ENCODE measurements at places on chromosomes 5 and 9.

DNA sequence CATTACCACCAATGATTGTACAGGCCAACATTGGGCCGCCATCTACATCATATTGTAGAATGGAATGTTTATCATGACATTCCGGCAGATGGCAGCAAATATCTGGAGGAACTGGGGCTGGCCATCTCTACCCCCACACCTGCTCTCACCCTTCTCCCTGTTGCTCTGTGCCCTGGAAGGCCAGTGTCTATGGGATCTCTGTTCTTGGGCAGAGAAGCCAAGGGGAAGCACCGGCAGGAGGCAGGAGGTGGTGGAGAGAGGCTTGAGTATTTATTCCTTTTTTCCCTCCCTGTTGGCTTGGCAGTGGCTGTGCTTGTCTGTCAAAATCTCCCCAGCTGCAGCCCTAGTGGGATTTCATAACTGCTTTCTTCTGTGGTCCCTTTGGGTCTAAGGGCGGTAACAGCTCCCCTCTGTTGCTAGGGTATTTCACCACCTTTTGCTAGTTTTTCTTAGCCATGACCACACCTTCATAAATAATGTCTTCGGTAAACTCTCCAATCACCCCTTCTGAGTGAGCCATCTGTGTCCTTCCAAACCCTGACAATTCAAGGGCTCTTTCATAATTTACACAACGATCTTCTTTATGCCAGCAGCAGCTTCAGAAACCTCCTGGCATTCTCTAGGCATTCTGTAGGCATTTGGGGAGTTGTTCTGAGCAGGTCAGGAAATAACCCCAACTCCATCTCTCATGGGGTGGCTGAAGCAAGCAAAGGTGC, 225.8 kb downstream of the MELK start:
- DNase-seq, result peak; percentile 81

DNA sequence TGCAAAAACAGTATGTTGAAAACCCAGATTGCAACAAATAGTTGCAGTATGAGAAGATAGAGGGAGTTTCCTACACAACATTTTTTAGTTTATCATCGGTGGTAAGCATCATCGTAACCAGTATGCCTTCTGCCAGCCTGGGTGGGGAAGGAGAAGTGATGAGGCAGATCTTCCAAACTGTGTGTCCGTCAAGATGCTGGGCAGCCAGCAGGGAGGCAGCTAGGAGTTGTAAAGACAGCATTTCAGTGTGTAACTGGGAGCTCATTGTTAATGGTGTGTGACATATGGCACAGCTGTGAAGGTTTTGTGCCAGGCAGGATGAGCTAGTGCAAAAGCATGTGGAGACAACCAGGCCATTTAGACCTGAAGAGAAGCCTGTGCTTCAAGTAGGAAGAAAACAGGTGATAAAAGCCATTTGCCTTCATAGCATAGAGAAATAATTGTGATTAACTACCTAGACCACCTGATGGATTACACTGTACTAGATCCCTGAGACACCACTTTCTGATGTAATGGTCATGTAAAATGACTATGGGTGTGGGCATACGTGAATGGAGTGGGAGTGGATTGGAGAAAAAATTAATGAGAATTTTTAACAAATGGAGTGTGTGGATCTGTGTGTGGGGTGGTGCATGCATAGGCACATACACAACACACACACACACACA, 347.0 kb upstream of the ADAMTSL1 start:
- no peak for DNase-seq

- no peak for DNase-seq
Observed at GRCh38 chr9:132873403-132873802, 4.7 kb downstream of the AK8 start.

- no peak for DNase-seq
Observed at GRCh38 chr5:39955156-39955555, 530.4 kb upstream of the DAB2 start.

DNA sequence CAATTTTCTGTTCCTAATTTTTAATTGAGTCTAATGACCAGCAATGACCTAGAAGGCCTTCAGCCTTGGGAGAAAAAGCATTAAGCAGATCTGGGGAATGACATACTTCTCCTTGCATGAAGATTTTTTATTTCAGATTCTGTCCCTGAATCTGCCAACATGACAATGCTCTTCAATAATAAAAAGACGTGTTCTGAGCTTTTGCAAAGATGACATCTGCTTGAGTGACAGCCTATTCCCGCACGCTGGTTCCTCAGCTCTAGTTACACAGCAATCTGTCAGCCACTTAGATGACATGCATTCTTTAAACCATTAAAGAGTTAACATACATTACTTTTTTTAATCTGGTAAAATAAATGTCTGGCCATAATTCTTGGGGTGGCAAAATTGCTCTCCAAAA, 129.3 kb upstream of the CDH6 start:
- no peak for DNase-seq

- DNase-seq, result no peak
Observed at GRCh38 chr9:130330202-130330862, 64.8 kb downstream of the HMCN2 start.

- DNase-seq, result peak; percentile 59
Observed at GRCh38 chr5:102583276-102584124, 84.7 kb upstream of the SLCO6A1 start.

GRCh38 chr5:58322453-58322852, 137.4 kb downstream of the PLK2 start:
- no peak for DNase-seq

- no peak for DNase-seq
Observed at GRCh38 chr5:116605310-116606070, 30.9 kb upstream of the SEMA6A start.

DNA sequence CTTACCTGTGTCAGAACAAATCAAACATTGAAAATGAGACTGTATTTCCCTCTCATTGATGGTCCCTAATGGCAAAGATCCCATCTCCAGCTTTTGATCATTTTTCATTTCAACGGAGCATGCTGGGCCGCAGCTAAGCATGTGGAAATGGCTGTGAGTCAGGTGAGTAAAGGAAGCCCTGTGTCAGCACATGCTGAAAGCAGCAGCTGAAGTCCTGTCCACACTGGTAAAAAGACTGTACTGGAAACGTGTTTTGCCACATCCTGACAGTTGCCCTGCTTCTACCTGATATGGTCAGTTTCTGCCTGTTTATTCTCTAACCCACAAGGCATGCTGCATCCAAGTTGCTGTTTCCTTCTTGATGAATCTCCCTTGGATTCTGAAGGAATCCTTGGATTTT, 330.1 kb downstream of the EFNA5 start:
- DNase-seq, result no peak

DNA sequence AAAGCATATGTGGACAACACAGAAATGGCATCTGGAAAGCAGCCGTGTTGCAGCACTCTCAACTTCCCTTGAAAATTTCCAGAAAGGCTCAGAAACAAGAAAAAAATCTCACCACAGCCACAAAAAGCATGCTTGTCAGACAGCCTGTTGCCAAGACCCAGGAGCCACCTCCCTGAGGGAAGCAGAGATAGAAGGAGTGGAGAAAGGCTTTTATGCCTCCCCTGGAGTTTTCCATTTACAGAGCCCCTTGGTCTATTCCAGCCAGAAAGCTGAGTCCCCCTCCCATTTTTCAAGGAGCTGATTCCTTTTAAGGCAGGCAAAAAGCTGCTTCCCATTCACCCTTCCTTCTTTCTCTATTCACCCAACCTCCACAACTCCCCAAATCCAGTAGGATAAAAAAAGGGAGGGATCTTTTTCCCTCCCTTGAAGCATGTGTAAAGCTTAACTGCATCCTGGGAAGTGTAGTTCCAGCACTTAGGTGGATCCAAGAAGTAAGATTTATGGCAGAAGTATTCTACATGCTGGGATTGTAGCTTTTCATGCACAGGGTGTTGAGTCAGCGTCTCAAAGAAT, 37.1 kb upstream of the PALM2AKAP2 start:
- no peak for DNase-seq

DNA sequence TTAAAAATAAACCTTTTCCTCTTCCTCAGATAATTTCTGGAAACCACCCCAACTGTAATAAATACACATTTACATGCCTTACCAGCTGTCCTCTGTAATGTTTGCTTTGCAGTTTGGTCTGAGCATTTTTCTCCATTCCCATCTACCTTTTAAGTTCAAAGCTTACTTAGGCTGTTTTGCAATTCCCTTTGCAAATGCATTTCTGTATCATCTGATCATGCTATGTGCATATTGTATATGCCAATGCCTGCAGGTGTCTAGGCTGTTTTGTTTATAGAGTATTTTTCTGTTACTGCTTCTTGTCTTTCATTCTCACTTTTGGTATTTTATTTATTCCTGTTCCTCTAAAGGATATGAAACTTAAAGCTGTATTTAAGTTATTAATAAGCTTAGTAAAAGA, 86.3 kb downstream of the SLC44A1 start:
- no peak for DNase-seq

GRCh38 chr5:159713773-159714172, 202.5 kb upstream of the ADRA1B start:
- no peak for DNase-seq

DNA sequence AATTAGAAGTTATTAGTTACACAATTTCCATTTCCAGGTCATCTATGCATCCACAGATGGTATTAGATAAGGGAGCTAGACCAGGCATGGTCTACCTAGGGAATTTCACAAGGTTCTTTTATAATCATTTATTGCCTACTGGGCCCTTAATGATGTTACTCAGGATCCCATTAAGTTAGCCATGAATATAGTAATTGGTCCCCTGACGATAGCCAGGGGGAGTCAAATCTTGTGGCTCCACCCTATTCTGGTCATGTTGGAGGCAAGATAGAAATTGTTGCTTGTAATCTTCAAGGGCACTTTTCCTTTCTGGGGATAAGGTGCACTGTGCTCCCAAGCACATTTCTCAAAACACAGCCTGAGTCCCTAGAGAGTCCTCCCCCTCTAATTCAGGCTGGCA, 14.1 kb upstream of the ELL2 start:
- no peak for DNase-seq

Data from DMS53 (cell line).